ENCODE measurements at places on chromosomes 13 and 19.

DNA sequence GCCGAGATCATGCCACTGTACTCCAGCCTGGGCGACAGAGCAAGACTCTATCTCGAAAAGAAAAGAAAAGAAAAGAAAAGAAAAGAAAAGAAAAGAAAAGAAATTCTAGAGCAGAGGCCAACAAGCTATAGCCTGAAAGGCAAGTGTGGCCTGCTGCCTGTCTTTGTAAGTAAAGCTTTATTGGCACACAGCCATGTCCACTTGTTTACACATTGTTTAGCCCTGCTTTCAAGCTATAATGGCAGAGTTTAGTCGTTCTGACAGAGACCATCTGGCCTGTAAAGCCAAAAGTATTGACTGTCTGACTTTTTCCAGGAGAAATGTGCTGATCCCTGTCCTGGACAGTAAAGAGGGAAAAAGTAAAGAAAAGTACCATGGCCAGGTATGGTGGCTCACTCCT lies 18.3 kb downstream of the NWD1 start:
- DNase-seq = peak; percentile 81

- DNase-seq = no peak
Observed at GRCh38 chr19:3589949-3590348, 4.7 kb downstream of the GIPC3 start.

DNA sequence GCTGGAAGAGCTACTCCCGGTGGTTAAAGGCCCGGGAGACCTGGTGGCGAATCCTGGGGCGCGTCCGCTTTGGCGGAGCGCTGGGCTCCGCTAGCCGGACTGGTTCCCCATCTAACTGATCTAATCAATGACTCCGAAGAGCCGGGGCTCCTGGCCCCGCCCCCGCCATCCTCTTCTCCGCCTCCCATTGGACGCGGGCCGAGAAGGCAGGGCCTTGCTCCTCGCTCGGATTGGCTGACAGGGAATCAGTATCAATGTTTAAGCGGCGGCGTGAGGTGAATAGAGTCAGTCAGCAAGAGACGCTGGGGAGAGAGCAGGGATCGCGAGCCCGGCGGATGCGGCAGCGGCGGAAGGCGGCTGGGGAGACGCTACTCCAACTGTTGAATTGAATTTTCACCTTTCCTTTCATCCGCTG lies 1.7 kb upstream of the PCDH17 start:
- peak; percentile 82 for DNase-seq

- DNase-seq = no peak
Observed at GRCh38 chr19:33498391-33499000, 23.1 kb downstream of the PEPD start.

DNA sequence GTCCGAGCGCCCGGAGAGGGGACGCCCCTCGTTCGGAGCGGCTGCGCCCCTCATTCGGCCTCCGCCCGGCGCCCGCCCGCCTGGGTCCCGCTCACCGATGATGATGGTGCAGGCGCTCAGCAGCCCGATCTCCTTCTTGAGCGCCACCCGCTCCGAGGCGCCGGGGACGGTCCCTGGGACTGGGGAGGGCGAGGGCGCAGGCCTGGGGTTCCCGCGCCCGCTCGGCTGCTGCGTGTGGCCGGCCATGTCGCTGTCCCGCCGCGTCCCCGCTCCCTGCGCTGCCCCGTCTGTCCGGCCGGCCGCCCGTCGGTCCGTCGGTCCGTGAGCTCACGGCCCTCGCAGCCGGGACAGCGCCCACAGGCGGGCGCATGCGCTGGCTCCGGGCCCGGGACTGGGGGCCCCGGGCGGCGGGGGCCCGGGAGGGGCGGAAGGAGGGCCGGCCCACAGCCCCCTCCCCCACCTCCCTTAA lies at the start of gene SLC7A10:
Gene SLC7A10 (minus strand): TSS at position 393 of the 469 bp plus-strand sequence. CDS start 147 bp downstream, at position 246.
- DNase-seq = no peak

DNA sequence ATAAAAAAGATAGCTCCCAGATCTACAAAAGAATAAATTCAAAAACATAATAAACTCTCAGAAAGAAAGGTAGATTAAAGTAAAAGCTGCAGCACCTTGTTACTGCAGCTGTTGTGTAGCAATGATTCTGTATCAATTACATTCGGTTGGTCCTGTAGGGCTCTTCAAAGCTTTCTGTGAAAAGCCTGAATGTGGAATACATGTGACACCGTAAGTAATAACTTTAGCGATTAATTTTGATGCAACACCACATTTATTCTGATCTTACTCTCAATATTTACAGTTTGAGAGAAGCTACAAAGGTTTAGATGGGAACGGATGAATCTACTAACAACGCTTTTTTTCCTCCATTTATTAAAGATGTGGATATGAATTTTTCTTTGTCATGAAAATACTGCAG lies 279.2 kb downstream of the DACH1 start:
- no peak for DNase-seq

- DNase-seq = no peak
Observed at GRCh38 chr13:109781384-109782065, 4.9 kb downstream of the IRS2 start.

GRCh38 chr19:10471909-10472308 lies 31.2 kb downstream of the KEAP1 start:
- peak; percentile 61 for DNase-seq

- no peak for DNase-seq
Observed at GRCh38 chr19:56423985-56424353, 19.8 kb downstream of the ZNF583 start.

GRCh38 chr19:18322318-18322758 lies 538 bp downstream of the LSM4 start:
- peak; percentile 44 for DNase-seq

DNA sequence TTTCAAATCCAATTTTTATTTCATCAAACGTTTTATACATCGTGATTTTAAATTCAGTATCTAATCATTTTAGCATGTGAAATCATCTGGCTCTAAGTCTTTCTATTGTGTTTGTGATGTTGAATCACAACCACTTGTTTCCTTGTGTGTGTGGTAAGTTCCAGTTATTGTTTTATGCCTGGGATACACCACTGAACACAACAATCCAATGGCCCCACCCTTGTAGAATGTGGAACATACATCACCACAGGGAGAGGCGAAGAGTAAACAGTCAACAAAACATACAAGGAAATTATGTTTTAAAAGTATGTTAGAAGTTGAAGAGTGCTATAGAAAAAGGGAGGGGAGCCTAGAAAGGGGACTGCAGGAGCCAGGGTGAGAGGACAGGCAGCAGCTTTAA lies 100.5 kb downstream of the EPSTI1 start:
- no peak for DNase-seq

DNA sequence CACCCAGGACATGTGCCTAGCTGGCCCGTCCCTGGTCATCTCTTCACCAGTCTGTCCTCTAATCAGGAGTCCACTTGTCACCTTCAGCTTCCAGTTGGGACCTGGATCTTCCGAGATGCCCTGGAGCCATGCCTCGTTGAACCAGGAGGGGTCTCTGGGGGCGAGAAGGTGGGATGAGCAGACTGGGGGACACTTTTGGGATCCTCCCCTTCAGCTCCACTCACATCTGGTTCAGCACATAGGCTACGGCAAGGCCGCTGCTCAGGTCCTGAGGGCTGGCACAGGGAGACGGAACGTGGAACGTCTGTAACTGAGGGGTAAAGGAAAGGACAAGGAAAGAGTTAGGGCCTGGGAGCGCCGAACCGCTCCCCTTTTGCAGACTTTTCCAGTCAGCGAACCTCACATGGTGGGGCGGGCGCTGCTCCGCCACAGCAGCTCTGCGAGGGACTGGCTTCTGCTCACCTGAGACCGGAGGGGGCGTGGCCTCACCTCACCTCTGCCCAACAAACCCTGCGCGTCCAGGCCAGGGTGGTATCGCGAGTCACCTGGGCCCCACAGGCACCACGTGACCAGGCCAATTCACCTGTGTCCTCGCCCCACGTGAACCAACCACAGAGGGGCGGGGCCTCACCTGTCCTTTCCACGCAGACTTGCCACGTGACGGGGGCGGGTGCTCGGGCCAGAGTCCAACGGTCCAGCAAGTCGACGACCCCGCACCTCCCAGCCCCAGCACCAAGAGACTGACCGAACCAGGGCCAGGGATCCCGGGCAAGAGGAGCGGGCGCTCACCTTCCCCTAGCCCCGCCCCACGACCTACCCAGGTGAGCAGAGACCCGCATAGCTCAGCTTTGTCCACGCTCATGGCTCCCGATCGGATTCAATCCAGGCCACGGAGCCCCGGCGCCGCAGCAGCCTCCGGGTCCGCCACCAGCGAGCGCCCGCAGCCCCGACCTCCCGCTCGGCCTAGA lies at the start of gene HOOK2:
Gene HOOK2 (minus strand): TSS at position 965 of the 968 bp plus-strand sequence. CDS start 103 bp downstream, at position 862.
- DNase-seq = peak; percentile 79

- DNase-seq = no peak
Observed at GRCh38 chr13:93220073-93220472, 6.5 kb upstream of the GPC6 start.

- DNase-seq = no peak
Observed at GRCh38 chr13:81916461-81916860, 1575.5 kb upstream of the SPRY2 start.

DNA sequence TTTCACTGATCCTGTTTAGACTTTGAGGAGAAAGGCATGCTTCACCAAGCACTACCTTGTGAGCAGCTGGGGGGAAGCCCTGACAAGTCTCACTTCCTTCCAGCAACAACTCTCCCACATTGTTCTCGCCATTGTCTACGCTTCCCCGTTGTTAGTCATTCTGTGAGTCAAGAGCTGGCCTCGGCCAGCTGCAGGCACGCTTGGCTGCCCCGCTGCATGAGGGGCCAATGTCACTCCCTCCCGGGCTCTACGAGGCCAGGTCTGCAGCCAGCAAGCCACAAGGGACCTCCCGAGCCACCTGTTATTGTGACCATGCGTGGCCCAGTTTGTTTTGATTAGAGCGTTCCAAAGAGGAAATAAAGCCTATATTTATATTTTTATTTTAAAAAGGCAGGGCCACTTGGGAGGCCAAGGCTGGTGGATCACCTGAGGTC lies 220.9 kb downstream of the FOXO1 start:
- no peak for DNase-seq

GRCh38 chr13:108957369-108958012 lies 328.1 kb downstream of the MYO16 start:
- no peak for DNase-seq

DNA sequence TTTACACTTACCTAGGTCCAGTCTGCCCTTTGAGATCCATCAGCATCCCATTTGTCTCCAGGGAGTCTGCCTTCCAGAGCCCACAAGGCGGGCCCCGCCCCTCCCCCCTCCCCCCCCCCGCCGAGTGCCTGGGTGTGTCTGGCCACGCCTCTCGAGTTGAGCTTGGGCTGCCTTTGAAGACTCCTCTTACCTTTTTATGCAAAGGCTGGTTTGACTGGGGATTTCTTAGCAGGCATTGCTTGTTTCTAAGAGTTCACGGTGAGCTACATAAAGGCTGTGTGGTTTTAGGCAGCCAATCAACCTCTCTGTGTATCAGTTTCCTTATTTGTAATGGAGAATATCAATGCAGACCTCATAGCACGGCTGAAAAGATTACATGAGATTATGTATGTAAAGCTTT lies 11.3 kb downstream of the GPR12 start:
- DNase-seq = no peak

- DNase-seq = no peak
Observed at GRCh38 chr19:39941151-39941550, 6.7 kb upstream of the FCGBP start.

- DNase-seq = no peak
Observed at GRCh38 chr13:47523771-47524170, 477.3 kb downstream of the SUCLA2 start.

DNA sequence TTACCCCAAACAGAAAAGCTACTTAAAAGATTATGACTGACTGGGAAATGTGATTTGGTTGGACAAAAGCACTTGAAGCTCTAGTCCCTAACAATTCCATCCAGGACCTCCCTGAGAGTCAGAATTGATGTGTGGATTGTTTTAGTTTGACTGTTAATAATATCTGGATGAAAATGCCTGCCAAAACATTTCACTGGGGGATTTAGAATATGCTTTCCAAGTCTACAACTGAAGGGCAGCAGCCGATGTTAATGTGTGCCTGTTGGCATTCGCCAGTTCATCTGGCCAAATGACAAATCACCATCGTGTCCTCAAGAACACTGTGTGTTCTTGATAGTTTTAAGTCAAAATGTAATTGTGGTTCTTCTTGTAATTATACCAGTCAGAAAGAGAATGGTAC lies 76.0 kb upstream of the TSC22D1 start:
- no peak for DNase-seq

DNA sequence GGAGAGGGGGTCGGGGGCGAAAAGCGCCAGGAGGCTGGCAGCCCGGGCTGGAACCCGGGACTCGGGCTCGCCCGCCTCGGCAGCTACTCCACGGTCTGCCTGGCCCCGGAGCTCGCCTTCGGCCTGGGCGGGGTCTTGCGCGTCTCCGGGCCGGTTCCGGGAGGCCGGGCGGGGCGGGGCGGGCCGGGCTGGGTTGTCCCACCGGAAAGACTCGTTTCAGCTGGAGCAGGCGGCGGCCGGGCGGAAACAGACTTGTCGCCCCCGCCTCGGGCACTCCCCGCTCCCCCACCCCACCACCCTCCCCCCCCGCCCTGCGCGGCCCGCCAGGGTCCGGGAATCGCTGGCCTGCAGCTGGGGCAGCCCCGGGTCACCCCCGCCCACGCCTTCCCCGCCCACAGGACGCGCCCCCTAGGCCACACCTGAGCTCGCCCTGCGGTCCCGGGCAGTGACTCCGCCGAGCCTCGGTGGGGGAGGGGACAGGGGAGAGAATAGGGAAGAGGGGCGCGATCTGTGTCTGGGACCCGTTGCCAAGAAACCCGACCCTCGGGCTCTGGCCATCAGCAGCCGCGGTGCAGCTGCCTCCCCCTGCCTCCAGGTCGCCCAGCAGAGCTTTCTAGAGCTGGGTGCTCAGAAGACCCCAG lies 109.4 kb downstream of the KCTD15 start:
- no peak for DNase-seq

GRCh38 chr13:24250376-24251057 lies 58.9 kb upstream of the C1QTNF9 start:
- DNase-seq = no peak

DNA sequence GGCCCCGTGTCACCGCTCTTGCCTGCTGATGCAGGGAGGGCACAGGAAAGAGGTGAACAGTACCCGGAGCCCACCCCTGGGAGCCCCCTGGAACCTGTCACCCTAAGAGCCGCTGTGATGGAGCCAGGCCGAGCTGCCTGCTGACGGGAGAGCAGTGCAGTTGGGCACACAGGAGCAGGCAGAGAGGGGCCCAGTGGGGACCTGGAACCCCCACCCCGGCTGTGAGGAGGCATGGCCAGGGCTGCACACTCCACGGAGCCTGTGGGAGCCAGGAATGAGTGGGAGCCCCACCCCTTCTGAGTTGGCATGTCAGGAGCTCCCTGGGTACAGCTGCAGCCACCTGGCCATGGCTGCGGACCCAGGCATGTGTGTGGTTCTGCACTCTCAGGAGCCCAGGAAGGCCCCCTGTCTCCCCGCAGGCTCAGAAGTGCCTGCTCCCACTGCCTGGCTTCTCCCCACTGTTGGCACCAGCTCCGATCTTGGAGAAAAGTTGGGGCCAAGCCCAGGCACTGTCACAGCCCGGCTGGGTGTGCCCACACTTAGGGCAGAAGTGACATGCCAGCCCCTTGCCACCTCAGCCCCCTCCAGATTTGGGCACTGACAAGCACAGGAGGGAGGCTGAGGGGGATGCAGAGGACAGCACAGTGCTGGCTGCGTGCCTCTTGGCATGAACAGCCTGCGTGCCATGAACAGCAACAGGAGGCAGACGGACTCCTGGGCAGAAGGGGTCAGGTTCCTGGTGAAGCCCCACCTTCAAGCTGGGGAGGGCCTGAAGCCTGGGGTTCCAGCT lies 6.3 kb downstream of the CFAP97D2 start:
- DNase-seq = no peak
